ENCODE measurements at places on chromosomes 5 and 9.

DNA sequence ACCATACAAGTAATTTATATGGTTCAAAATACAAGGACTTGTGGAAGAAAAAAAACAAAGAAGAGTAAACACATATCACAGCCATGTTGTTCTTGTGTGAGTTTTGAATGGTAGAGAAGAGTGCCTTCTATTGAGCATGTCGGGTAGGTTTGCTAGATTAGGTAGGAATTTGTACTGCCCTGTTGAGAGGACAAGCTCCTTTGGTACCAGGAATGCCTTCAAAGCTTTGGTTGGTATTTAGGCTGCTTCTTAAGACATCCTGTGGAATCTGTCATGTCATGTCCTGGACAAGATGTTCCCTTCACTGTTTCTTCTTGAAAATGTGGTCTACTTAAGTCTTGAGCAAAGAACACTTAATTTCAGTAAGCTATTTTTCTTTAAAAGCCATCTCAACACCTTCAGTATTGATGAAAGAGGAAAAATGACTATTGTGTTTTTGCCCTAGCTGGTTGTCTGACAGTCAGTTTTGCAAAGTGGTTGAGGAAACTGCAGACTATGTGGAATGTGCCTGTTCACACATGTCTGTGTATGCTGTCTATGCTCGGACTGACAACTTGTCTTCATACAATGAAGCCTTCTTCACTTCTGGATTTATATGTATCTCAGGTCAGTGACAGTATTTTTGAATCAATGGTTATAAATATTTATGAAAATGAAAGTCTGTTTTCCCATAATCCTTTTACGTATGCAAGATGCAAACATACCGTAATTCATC, 296.9 kb downstream of the ADGRV1 start:
- no peak for DNase-seq

DNA sequence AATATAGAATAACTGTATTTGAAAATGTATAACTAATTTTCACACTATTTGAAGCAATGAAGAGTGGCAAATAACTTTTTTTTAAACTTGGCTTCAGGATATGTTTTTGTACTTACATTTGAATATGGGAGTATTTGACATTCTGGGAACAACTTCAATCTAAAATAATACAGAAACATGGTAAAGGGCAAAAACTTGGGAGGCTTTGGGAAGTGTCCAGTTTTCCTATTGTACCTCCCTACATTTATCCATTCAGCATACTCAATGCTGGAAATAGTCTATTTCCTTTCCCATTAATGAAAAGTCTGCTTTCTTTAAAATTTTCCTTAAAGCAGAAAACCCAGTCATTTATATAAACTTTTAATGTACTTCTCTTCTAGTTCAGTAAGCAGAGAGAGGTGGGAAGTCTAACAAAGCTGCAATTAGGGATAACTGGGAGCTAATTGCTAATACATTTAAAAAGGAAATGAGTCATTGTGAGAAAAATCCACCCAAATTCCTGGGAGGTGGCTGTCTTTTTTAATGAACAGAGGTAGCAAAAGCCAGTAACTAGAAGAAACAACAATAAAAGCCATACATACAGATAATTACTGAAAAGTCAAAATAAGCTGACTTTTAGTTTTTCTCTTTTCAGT, 128.8 kb downstream of the FBN2 start:
- no peak for DNase-seq

DNA sequence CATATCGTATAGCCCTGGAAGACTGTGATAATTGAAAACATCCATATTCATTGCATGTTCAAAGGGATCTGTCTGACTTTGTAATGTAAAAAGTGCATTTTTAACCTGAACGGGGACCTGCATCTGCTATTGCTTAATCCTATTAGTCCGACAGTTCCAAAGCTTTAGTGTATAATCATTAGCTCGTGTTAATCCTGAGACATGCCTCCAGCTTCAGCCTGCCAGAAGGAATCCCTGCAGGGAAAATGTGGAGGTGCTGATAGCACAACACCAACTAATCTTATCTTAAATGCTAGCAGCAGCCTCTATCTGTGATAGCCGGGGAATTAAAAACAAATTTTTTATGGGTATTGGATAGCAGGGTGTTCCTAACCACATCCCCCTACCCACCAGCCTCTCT, 495.2 kb downstream of the TLE4 start:
- no peak for DNase-seq

GRCh38 chr5:157006262-157006661, 43.2 kb upstream of the TIMD4 start:
- no peak for DNase-seq

DNA sequence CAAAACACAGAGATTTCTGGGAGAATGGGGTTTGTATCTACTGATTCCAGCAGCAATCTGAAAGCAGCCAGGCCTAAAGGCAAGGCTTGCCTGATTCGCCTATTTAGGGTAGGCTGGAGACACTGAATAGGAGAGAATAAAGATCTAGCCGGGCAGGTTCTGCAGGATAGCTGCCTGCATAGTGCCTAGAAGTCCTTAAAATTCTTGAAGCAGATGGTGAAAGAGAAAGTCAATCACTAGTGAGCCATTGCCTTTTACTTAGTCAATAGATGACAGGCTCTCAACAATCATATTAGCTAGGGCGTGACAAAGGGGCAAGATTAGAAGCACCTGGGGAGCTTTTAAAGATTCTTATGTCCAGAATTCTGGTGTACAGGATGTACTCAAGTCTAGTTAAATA, 522.7 kb downstream of the HTR1A start:
- no peak for DNase-seq

- DNase-seq: no peak
Measured at GRCh38 chr5:95668216-95668615, 14.6 kb downstream of the SPATA9 start.

DNA sequence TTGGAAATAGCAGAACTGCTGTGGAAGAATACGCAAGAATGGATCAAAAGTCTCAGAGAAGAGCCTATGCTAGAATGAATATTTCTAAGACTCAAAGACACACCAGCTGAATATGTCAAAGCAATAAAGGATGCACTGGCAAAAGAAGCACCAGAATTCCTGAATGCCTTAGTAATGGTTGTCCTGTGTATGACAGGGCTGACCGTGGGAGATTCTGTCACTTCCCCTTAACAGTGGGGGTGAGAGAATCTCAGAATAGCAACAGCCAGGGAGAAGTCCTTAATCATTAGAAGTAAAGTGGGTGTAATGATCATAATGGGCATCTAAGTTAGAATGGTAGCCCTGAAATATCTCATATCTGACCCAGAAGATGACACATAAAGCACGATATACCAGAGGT, 14.6 kb upstream of the PRR16 start:
- DNase-seq: no peak

DNA sequence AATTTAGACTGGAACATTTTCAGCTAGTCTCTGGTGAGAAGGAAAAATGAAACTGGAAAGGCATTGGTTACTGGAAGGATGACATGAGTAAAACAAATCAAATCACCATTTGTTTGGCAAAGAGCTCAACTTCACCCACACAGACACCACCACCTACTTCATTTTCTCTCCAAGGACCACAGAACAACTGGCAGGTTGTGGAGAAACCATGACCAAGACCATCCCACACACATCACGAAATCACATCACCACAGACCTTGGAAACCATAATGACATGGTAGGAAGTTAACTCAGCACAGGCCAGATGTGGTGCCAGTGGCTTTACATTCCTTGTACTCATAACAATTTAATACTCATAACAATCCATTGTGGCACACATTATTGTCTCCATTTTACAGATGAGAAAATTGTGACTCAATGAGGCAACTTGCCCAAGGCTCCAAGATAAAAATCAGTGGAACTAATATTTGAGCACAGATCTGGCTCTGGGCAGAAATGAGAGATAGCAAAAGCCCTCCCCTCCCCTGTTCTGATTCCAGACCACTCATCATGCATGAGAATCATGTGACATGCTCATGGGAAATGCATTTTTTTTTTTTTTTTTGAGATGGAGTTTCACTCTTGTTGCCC, 7.5 kb downstream of the OR1K1 start:
- no peak for DNase-seq
